ENCODE measurements at places on chromosomes 3 and 15.

DNA sequence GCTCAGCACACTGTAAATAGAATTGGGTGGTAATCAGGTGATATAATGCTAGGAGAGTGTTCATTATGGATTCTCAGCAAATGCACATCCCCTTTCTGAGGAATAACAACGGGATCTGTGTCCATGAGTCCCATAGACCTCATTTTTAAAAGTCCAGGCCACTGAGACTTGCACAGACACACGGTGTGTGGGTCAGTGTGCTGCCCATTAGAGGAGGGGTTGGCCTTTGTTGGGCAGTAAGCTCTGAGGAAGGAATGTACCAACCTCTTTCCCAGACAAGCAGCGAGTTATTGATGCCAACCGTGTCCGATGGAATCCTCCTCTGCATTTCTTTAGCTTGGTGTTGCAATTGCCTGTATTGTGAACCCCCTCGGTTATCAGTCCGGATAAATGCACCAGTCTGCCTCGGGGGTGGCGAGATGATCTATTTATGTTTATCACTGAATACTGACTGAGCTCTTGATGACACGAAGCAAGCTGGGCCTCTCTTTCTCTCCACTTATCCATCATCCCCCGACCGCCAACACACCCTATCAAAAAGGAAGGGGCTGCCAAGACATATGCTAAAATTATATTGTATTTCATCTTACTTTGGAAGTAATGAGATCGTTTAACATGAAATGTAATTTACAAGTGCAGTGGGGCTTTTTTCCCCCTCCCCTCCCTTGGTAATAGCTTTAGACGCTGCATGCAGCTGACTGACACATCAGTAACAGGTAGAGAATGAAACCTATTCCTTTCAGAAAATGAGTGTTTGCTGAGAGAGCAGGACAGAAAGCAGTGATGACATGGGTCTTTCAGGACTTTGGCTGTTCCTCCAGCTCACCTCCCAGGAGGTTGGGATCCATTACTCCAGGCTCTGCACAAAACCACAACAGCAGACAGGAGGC lies 126.6 kb upstream of the ST8SIA2 start:
- DNase-seq: no peak

DNA sequence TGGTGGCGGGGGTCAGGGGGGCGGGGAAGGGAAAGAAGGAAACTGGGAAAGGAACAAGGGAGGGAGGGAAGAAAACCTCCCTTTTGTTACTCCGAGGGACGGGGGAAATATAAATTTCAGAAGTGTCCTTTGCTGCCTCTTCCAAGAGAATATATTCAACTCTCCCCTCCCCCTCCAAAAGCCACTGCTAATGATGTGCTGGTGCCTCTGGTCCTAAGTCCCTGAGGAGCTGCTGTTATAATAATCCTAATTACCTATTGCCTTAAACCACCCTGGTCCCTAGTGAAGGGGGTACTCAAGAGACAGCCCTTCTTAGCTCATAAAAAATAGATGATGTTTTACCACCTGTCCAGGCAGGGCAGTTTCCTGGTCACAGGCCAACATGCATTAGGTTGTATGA lies 118.3 kb upstream of the TRIM42 start:
- no peak for DNase-seq

DNA sequence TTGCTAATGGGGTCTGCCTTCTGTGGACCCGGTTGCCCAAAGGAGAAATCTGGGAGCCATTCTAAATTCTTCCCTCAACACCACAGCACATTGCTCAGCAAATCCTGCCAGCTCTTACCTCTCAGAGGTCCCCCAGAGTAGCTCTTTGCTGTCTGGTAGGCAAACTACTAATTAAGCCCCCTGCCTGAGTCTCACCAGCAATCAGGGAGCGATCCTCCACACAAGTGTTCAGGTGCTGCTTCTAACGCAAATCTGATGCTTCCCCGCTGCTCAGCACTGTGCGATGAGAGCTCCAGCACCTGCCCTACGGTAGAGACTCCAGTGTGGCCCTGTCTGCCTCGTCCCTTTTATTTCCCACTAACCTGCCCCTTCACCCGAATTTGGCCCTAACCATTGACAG lies 60.5 kb downstream of the HCN4 start:
- DNase-seq: no peak

DNA sequence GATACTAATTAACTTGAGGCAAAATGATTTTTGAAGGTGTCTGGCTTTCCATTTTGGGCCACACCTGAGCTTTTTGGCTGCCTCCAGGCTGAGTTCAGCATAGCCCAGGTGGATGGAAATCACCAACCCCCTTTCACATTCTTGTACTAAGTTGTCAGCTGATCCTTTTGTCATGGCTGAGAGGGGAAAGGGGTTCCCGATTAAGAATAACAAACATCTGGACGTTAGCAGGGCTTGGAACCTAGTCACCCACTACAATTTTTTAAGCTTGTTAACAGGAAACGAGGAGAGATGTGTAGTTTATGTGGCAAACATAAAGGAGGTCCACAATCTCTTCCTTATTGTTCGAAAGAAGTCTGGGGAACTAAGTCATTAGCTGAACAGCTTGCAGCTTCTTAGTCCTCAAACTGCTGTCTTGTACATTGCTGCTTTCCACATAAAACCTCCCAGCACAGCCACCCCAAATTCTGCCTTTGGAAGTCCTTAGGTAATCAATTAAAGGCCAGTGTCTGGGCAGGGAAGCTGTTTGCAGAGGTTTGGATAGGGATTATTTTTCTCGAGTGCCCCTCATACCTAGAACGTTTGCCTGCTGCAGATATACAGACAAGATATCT lies 5.0 kb downstream of the NR2F2 start:
- DNase-seq: no peak

GRCh38 chr3:64908251-64908685 lies 220.5 kb upstream of the ADAMTS9 start:
- DNase-seq: no peak

GRCh38 chr3:24510030-24510648 lies 15.5 kb upstream of the THRB start:
- DNase-seq: no peak

GRCh38 chr15:70242951-70243685 lies 145.4 kb upstream of the TLE3 start:
- DNase-seq: no peak

Data from suppressor macrophage (primary cell).